ENCODE measurements at places on chromosomes 1 and 21.

DNA sequence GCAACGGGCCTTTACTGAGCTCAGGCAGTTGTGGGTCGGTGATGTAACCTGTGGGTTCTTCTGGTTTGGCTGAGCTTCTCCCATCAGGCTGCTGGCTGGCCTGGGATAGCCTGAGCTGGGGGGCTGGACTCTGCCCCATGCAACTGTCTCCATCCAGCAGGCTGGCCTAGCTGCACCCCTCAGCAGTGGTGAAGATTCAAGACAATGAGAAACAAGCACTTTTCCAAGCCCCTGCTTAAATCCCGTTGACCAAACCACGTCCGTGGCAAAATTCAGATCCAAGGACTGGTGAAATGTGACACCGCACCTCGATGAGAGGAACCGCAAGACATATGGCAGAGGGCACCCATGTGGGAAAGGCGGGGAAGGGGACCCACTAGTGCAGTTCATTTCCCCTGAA is 25.6 kb downstream of the PRSS38 start:
- DNase-seq = no peak

GRCh38 chr1:36673202-36673601 is 190.5 kb upstream of the CSF3R start:
- no peak for DNase-seq

DNA sequence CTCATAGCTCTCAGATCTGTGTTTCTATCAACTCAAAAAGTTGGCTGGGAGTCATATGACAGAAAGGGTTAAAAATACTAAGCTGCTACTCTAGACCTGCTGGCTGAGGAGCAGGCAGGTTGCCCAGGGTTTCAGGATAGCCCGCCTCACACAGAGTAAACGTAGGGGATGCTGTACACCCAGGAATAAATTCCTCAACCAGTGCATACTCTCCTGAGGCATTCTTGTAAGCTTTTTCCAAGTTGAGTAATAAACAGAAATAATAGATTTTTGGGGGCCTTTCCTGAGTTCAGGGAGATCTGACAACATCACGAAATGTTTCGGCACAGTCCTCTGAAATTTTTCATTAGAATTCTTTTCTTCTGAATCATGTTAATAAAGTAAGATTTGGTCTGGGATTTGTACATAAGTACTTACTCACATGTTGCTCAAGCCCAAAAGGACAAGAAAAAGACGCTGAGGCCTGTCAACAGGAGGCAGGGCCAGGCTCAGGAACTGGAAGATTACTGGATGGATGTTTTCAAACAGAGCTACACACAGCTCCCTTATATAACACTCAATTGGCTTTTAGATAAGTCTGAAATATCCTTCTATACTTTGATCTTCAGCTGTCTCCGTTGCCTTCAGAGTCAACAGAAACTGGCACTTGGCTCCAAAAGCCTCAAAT is 41.0 kb downstream of the TGFBR3 start:
- no peak for DNase-seq

DNA sequence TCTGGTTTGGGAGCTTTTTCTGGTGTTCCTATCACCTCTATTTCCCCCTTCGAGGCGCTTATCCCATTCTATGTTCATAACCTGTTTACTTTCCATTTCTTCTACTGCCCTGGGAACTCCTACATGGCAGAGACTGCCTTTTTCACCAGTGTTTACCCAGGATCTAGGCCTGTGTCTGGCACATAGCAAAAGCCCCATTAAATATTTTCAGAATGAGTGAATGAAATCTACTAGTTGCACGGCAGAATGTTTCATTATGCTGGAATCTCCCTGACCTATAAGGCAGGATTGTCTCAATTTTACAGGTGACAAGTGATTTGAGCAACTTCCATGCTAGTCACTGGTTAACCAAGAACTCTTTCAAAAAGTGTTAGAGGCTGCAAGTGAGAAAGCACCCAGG is 70.1 kb downstream of the PGM1 start:
- no peak for DNase-seq

DNA sequence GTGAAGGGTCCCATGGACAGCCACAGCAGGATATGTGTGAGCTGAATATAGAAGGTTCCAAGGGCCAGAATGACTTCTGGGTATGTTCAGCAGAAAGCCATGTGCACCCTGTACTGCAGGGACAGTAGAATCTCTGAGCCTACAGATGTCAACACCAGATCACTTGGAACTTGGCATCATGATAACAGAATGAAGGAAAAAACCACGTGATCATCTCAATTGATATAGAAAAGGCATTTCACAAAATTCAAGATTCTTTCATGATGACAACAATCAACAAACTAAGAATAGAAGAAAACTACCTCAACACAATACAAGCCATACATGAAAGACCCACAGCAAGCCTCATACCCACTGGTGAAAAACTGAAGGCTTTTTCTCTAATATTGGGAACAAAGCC is 885 bp upstream of the KRTAP12-2 start:
- DNase-seq = no peak

GRCh38 chr1:167722152-167722869 is 529 bp downstream of the MPZL1 start:
- peak; percentile 32 for DNase-seq

- DNase-seq = no peak
These were observed 79.7 kb downstream of the PDE9A start for GRCh38 chr21:42733037-42733627.

DNA sequence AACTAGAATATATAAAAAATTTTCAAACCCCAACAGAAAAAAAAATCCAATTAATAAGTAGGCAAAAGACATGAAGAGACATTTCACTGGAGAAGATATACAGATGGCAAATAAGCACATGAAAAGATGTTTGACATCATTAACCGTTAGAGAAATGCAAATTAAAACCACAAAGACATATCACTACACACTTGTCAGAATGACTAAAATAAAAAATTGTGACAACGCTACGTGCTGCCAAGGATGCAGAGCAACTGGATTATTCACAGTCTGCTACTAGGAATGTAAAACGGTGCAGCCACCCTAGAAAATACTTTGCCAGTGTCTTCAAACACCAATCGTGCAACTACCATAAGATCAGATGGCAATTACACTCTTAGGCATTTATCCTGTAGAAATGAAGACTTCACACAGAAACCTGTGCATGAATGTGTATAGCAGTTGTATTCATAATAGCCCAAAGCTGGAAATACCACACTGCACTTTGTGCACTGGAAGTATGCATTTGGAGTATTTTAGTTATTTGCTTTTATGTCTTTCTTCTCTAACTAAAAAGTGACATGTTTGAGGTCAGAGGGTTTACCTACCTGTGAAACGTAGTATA is 75.3 kb upstream of the PALMD start:
- no peak for DNase-seq

DNA sequence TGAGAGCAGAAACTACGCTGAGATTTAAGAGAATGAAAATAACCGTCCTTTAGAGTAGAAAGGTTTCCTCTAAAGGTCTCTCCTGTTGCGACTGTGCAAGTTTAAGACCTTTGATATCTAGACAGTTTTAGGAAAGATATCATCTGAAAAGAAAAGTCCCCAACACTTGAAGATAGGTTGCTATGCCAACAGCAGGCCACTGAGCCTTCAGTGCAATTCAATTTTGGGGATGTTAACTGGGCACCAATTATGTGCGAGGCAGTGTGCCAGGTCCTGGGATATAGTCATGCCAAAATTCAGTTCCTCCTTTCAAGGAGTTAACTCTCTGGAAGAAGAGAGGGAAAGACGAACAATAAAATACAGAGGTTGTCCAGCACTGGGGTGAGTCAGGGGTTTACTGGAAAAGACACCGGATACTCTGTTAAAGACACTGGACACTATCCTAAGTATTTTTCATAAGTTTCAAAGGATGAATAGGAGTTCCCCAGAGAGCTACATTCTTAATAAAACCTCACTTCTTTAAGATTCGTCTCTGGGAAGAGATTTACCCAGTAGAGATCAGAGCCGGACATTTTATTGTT is 25.5 kb upstream of the ZNF281 start:
- no peak for DNase-seq

DNA sequence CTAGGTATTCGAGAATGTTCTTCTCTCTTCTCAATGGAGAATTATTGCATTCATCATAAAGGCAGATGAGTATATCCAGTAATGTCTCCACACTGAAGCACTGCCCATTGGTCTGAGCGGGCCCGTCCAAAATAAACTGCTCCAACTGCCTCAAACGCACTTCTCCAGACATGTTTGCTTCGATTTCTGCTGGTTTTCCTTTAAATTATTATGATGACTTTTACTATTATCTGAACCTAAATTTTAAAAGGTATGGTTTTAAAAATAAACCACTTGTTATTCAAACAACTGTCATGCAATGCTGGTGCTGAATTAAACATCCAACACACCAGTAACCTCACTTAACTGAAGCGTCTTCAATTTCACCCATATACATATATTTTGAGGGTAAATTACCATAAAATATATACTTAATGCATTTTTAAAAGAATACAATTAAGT is 1.3 kb downstream of the CDC42BPA start:
- DNase-seq = no peak

- peak; percentile 27 for DNase-seq
These were observed 402 bp upstream of the AK4 start for GRCh38 chr1:65147424-65148177.

GRCh38 chr1:156165083-156165482 is 11.7 kb downstream of the SEMA4A start:
- no peak for DNase-seq

GRCh38 chr1:167713330-167714081 is 8.3 kb upstream of the MPZL1 start:
- peak; percentile 17 for DNase-seq

DNA sequence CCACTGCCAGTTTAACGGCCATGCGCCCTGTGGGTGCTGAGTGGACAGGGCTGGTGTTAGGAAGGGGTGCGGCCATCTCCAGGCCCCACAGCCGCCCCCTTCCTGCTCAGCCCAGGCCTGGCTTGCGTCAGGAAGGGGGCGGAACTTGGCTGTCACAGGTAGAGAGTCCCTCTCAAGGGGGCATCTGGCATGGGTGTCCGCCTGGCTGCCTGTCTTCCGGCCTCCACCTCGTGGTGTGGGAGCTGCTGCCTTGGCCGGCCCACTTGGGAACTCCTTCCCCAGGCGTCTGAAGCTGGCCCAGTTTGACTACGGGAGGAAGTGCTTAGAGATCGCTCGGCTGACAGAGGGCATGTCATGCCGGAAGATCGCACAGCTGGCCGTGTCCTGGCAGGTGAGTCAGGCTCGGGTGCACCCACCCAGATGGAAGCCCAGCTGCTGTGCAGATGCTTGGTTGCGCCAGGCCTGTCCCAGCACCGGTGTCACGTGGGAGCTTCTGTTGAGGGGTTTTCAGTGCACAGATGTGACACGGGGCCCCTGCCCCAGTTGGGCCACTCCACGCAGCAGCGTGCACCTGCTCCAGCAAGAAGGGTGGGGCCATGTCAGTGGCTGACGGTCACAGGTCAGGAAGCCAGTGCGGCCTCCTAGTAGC is 9.1 kb upstream of the ATAD3B start:
- no peak for DNase-seq

- DNase-seq = no peak
These were observed 68.8 kb downstream of the RPS6KC1 start for GRCh38 chr1:213119794-213120193.

DNA sequence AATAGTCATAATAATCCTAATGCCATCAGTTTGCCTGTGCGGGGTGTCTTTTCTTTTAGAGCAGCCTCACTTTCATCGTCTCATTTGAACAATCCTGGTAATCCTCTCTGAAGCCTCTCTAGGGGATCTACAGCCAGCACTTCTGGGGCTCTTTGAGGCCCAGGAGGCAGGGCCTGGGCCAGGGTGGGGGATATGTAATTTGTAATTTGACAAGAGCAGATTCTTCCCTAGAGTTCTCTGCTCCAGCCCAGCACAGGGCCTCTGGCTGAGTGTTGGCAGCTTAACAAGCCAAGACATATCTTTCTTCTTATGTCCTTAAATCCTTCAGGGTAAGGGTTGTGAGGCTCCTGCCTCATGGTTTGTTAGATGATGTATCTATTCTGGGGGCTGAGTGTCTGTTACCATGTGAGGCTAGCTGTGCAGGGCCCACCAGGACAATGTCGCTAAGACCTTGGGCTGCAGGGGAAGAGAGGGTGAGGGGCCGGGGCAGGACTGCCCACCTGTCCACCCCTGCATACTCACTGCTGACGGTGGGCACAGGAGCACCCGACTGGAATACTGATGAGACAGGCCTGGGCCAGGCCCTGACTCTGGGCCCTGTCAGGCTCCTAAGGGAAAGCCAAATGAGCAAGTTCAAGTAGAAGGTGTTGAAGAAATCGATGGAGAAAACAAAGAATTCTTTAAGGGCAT is 45.3 kb upstream of the PARP1 start:
- no peak for DNase-seq

DNA sequence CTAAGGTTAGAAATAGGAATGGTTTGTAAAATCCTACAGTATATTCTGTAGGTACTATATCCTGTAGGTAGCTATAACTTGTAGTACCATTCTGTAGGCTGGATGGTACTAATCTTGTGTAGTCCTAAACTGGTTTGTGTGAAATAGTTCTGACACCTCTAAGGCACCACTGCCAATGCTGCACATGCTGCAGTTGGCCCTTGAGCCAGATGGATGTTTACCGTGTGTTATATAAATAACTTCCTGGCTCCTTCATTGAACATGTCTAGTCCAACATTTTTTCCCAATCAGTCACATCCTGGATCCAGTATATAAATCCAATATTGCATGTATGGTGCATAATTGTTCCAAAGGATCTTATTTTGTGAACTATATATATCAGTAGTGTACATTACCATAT is 89.5 kb upstream of the GNG4 start:
- no peak for DNase-seq

- peak; percentile 90 for DNase-seq
These were observed 13.2 kb downstream of the AGRN start for GRCh38 chr1:1033009-1033587.

DNA sequence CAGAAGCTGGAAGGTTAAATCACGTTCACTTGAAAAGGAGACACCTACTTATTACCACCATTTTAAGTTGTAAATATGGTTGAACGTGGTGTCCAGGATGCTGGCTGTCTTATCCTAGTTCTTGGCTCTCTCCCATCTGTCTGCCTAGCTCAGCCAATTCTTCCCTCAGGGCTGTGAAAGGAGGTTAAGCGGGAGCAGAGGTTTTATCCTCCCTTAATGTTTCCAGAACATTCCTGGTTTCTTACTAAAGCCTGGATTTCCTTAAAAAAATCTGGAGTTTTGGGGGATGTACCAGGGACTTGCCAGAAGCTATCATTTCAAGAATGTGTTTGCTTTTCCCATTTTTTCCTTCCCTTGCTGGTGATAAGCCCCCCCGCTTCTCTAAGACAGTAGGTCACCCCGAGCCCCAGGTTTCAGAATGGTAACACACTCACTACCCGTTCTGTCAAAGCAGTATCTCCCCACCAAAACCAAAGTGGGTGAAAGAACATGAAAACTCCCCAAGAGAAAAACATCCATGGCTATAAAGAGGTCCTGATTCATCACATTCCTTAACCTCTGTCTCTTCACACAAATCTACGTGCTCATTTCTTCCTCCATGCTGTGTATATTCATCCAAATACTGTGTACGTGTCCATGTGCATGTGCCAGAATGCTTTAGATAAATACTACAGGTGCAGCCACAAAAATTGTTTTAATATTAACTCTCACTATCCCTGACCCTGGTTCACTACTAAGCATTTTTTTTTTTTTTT is 114.7 kb downstream of the MAP3K21 start:
- DNase-seq = no peak

Measured in activated naive CD4-positive, alpha-beta T cell treated with Interleukin-2 at 50 U/mL for 16 hours (primary cell).